ENCODE measurements at places on chromosomes 13 and 19.

- no peak for DNase-seq
Observed at GRCh38 chr19:16940626-16941025, 51.8 kb downstream of the F2RL3 start.

- DNase-seq, result no peak
Observed at GRCh38 chr13:35978607-35979316, 152.4 kb downstream of the DCLK1 start.

GRCh38 chr13:65744836-65745235, 1485.3 kb downstream of the PCDH9 start:
- no peak for DNase-seq

DNA sequence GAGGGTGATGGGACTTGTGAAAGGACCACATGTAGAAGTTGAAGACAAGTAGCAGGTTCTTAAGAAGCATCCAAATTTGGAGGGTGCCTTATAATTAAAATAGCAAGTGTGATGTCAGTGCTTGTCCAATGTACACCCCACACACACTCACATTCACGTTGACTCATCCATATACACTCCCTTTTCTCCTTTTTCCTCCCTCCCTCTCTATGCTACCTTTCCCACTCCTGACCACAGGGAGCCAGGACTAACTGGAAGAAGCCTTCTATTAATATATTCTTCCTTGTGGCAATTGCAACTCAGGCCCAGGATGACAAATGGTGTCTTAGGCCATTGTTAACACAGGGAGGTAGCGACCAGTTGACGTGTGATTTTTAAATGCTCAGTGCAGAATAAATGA, 16.3 kb upstream of the GPR183 start:
- DNase-seq, result no peak

DNA sequence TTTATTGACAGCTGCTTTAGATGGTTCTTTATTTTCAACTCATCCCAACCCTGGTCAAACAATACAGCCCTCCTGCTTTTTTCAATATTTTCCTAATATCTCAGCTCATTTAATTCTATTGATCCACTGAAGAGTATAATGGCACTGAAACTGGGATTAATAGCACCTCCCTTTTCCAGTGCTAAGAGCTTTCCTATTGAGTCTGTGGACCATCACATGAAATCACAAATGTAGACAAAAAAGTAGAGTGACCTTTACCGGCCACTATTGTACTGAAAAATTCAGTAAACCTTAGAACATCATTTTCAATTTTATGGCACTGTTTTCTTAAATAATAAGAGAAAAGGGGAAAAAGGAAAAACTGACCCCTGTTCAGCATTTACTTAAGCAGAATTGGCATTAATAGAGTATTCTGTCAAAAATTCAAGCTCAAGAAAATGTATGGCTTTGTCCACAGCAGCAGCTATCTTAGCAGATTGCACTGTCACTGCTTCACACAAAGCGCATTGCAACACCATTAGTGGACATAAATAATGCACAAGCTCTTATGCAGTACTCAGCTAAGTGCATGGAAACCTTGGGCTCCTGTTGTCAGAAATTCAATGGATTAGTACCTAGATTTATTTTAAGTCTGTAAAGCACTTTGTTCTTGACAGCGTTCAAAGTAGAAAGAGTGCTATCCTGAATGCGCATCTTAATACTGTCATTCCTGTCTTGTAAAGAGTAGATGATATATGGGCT, 851.0 kb upstream of the KLHL1 start:
- no peak for DNase-seq

DNA sequence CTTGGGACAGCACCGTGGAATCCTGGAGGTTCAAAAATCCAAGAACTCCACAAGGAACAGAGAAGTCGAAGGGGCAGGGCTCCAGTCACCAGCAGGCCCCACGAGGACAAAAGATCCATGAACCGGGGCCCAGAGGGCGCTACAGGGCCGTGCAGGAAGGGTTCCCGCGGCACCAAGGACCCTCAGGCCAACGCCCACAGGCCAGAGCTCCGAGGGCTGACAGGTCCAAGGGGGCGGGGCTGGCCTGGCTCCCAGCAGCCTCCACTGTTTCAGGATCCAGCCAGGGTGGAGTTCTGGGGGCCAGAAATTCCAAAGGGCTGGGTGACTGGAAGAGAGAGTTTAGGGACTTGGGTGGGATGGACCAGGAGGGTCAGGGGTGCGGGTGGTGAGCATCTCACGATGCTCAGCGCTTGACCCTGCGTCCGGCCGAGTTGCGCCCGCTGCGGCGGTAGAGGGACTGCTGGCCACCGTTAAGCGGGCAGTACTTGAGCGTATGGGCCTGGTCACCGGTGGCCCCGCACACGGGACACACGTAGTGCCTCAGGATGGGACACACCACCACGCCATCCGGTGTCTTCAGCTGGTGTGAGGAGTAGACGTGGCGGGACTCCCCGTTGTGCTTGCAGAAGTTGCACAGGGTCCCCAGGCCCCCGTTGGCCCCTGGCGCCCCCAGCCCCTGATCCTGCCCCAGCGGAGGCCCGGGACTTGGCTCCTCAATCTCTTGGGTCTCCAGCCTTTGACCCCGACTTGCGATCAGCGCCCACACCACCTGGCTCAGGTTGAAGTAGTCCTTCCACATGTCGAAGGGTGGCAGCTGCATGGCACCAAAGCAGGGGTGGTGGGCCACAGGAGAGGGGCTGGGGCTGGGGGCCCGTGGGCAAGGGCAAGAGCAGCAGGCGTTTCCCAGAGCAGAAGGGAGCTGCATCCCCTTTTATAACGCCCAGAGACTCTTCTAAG, at the start of gene NANOS2:
Gene NANOS2, minus strand, starts transcription at position 905 of the 957 bp plus-strand sequence. Its CDS starts 85 bp downstream, at position 820.
- DNase-seq, result no peak

GRCh38 chr19:56294549-56294948, 20.1 kb downstream of the ZSCAN5A start:
- no peak for DNase-seq

DNA sequence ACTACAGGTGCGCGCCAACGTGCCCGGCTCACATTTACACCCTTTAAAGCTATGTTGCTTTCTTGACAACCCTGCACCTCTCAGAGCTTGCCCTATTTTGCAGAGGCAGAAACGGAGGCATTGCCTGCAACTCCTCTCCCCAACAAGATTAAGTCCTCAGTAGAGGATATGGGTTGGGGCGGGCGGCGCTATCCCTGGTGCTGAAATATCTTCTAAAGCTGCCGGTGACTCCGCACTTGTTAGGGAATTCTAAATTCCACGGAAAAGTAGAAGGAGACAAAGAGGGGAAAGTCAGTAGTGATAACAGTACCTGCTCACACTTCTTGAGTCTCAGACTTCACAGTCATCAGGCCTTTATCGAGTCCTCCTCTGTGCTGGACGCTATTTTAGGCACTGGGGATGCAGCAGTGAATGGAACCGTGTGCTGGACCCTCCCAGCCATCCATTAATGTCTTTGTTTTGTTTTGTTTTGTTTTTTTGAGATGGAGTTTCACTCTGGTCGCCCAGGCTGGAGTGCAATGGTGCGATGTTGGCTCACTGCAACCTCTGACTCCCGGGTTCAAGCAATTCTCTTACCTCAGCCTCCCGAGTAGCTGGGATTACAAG, 18.0 kb downstream of the SLC5A5 start:
- no peak for DNase-seq

- DNase-seq, result no peak
Observed at GRCh38 chr19:46823049-46823448, 27.6 kb downstream of the AP2S1 start.

DNA sequence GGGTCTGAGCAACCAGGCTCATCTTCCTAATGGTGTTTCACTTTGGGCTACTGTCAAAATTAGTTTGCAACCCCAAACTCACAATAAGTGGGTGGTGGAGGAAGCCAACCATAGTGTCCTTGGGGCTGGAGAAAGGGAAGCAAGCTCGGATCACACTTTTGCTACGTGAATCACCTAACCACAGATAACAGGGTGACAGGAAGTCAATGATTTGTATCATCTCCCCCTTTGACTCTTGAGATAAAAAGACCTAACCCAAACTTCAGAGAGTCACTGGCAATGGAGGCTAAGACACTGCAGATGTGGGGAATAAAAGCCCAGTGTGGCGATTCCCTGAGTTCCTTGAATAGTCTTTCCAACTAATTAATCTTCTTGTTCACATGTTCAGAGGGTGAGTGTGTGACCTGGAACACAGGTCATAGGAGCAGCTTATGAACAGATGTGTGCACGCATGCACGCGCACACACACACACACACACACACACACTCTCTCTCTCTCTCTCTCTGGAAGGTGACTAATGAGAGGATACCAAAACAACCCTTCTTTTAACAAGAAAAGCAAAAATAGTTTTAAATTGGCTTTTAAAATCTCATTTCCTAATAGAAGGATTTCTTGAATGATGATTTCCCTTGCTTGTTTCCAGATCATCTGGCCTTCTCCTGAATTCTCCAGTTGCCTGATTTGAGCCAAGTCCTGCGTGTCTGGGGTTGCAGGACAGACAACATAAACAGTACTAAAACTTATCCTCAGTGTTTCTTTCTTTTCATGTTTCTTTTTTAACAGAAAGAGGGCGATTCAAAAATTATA, 21.2 kb upstream of the DOCK9 start:
- no peak for DNase-seq

DNA sequence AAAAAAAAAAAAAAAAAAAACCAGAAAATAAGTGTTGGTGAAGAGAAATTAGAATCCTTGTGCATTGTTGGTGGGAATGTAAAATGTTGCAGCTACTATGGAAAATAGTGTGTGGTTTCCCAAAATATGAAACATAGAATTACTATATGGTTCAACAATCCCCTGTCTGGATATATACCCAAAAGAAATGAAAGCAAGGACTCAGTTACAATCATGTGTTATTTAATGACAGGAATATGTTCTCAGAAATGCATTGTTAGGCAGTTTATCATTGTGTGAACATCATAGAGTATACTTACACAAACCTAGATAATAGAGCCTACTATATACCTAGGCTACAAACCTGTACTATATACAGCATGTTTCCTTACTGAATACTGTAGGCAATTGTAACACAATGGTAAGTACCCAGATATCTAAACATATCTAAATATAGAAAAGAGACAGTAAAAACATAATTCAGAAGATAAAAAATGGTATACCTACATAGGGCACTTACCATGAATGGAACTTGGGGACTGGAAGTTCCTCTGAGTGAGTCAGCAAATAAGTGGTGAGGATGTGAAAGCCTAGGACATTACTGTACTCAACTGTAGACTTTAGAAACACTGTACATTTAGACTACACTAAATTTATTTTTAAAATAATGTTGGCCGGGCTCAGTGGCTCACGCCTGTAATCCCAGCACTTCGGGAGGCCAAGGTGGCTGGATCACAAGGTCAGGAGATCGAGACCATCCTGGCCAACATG, 25.7 kb upstream of the SLC7A1 start:
- no peak for DNase-seq

DNA sequence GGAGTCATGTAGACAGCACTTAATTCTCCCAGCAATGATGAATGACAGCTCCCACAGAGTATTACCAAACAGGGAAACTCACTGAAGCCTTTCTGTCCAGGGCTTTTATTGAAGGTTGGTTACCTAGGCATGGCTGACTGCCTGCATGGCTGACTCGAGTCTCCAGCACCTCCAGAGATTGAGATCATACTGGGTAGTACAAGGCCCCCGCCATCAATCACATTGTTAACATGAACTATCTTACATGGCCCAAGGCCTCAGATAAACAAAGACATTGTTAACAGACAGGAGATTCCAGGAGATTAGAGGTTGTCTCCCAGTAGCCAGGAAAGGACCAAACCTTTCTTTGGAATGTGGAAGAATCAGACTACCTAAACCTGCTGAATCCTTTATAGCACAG, 128.3 kb upstream of the LSM14A start:
- no peak for DNase-seq

DNA sequence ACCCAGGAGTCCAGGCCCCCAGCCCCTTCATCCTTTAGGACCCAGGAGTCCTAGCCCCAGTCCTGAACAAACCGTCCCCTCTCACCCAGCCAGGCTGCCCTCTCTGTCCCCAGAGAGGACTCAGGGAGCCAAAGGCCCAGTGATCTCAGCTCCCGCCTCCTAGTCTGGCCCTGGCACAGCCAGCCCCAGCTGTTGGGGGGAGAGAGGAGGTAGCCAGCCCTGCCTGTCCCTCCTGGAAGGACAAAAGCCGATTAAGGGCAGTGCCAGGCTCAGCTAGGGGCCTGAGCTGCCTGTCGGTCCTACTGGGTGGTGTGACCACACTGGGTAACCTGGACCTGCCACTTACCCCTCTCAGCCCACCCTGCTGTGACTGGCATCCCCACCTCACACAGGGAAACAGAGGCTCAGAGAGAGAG, 14.5 kb downstream of the LIPE start:
- no peak for DNase-seq

DNA sequence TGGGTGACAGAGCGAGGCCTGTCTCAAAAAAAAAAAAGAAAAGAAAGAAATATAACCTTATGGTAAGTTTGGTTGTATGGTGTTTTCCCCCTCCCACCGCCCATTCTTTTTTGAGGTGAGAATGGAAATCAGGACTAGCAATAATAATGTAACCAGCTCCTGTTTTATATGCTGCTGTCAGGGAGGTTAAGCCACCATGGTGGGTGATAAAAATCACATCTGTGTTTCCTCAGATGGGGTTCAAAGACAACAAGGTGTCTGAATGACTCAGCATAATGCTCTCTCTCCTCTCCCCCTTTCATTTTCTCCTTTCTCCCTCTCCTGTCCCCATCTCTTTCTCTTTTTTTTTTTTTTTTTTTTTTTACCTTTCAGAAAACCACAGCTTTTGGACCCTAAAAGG, 28.3 kb upstream of the GARRE1 start:
- DNase-seq, result no peak

GRCh38 chr13:49731766-49732165, 40.5 kb upstream of the EBPL start:
- no peak for DNase-seq

DNA sequence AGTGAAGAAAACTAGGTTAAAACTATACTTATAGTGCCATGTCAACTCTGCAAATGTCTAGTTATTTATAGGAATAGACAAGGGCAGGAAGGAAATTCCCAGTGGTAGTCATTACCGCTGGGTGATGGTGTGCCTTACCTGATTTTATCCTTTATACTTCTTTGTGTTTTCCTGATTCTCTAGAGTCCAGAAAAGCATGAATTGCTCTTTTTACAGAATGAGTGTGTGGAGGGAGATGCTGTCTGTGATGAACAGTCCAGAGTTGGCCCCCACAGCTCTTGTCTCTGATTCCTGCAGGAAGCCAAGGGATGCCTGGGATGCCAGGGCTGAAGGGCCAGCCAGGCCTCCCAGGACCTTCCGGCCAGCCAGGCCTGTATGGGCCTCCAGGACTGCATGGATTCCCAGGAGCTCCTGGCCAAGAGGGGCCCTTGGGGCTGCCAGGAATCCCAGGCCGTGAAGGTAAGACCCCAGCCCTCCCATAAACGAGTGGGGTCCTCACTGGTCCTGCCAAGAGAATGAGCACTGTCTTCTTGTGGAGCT, 83.7 kb downstream of the RAB20 start:
- no peak for DNase-seq

- no peak for DNase-seq
Observed at GRCh38 chr19:56253737-56254136, 18.8 kb upstream of the EDDM13 start.
